ENCODE measurements at places on chromosomes 6 and 20.
A peak's percentile ranks its signal among the peaks of the same experiment; 100 is the strongest.

GRCh38 chr6:112037783-112038216, 16.1 kb upstream of the CCN6 start:
- DNase-seq: no peak

DNA sequence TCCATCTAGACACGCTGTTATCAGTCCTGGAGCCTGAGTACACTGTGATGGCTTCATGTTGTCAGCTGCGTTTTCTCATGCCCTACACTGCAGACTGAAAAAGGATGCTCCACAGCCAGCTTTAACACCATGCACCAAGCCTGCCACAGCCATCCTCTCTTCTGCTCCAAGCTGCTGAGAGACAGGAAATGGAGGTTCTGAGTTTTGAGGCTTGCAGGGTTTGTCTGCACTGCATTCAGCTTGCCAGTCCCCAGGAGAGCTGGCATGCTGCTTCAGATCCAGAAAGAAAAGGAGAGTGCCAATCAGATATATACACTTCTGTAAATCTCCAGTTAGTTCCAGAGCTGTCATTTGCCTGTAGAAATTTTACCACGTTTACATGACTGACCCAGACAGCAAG, 550.7 kb upstream of the FLRT3 start:
- DNase-seq: no peak

DNA sequence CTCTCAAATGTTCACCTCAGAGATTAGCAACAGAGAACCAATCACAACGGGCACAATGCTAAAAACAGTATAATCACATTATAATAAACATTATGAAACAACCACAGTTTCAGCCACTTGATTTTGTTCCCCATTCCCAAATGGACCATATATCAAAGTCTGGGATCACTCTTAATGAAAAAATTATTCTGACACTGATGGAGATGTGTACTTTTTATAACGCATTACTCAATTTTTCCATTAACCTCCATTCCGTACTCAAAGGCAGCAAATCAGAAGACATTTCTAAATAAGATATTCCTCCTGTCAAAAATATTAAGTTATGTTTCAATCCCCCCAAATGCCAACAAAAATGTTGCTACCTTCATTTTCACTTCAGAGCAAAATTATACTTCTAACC, 2.8 kb downstream of the CPNE1 start:
- DNase-seq: no peak

DNA sequence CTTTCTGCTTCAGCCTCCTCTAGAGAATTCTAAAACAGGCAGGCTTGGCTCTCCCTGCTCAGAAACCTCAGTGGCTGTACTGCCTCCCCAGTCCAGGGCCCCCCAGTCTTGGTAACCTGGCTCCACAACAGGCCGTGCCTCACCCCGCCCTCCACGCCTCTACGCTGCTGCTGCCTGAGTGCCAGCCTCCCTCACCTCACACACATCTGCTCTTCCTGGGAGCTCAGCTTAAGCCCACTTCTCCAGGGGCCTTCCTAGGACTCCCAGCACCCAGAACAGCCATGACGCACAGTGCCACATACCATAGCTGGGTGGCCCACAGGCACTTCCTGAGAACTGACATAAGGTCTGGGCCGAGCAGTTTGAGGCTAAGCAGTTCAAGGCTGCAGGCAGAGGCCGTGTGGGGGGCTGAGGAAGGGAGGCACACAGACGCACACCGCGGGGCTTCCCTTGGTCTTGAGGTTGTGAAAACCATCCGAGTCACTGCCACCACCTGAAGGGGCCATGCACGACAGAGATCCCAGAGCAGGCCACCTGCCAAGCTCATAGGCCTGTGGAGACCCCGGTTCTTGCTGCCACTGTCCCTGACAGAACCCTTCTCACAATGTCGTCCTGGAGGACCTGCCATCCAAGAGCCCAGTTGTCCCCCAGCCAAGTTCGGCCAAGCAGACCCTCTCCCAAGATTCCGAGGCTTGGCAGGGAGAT, 42.6 kb downstream of the DSTN start:
- peak; percentile 41 for DNase-seq

DNA sequence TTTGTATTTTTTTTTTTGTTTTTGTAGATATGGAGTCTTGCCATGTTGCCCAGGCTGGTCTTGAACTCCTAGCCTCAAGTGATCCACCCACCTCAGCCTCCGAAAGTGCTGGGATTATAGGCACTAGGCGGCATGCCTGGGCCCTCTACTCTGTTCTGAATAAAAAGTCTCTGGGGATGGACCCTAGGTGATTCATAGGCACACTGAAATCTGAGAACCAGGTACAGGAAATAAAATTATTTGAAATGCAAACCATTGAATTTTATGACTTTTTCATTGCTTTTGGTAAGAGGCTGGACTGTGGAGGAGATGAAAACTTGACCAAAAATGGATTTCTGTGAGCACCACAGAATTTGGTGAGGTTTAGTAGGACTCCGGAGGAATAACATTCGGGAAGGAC, 117.5 kb downstream of the PRIM2 start:
- DNase-seq: no peak

DNA sequence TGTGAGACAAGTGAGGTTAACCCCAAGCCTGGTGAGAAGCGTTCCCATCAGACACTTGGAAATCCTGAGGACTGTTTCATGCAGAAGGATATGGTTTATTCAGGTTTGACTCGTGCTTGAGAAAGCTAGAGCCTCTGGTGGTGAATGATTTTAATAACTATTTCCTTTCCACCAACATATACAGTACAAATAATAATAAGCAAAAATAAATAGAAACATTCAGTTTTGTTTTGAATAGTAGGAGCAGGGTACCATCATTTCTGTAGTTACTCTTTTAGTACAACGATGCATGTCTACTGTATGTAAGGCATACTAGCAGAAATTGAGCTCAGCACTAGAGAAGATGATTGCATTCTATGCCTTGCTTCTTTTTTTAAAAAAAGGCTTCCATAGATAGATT, 33.5 kb downstream of the PLG start:
- no peak for DNase-seq

DNA sequence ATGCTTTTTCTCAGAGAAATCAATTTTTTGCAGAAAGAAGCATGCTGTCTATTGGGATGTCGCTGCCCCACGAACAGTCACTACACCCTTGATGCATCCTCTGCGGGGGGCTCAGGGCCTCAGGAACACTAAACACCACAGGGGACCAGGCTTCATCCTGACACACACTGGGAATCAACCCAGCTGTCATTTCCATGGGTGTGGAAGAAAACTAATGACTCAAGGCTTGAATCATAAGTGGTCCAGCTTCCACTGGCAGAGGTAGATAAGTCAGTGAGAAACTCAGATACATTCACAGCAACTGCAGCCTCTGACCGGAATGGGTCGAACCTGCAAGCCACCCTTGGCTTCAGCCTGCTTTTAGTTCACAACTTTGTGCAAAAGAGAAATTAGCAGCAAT, 81.3 kb upstream of the SPTLC3 start:
- DNase-seq: no peak

- no peak for DNase-seq
Measured at GRCh38 chr6:72654071-72654621, 32.3 kb downstream of the KCNQ5 start.

DNA sequence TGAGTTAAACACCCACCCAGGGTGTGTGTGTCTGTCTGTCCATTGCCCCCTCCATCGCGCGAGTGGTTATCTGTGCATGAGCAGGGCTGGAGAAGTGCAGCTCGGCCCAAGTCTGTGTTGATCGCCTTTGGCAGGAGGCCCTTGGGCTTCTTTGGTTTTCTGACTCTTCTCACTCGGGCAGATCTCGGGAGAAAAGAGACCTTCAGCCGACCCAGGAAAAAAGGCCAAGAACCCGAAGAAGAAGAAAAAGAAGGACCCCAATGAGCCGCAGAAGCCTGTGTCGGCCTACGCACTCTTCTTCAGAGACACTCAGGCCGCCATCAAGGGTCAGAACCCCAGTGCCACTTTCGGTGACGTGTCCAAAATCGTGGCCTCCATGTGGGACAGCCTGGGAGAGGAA, 132.9 kb downstream of the JPH2 start:
- no peak for DNase-seq
